ENCODE measurements at places on chromosomes 7 and 10.

DNA sequence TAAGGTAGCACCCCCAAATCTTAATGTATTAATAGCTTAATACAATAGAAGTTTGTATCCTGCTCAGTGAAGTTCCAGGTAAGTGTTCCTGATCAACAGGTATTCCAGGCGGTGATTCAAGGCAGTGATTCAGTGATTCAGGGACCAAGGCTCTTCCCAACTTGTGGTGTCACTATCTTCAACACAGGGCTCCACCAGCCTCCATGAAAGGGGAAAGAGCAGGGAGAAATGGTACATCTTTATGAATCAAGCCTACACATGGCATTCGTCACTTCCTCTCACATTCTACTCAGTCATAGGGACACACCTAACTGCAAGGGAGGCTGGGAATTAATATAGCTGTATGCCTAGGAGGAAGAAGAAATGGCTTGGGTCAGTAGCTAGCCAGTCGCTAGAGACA lies 5.1 kb downstream of the GOLGA7B start:
- no peak for DNase-seq

GRCh38 chr7:134024739-134025138 lies 102.4 kb upstream of the LRGUK start:
- DNase-seq, result no peak

GRCh38 chr7:110568388-110568787 lies 522.5 kb upstream of the LRRN3 start:
- no peak for DNase-seq

- DNase-seq, result peak; percentile 45
Measured at GRCh38 chr10:6065835-6066234, 3.7 kb upstream of the IL2RA start.

DNA sequence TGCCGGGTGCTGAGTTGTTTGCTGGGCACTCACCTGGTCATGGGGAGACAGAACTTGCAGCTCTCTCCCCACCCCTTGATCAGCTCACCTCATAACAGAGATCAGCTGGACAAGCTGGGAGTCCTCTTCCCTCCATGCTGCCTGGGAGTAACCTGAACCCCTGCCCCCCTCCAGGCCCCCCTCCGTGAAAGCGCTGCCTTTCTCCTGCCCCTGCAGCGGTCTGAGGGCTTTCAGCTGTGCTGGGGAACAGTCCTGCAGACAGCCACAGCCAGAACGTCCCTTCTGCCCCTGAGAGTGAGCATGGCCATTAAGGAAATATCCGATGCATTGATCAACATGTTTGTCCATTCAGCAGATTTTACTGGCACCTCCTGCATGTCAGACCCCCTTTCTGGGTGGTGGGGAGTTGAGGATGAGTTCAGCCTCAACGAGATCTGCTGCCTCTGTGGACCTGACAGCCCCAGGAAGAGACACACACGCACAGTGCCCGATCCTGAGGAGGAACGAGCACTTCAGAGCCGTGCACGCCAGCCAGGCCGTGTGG lies 4.5 kb downstream of the FAM20C start:
- no peak for DNase-seq

- no peak for DNase-seq
Measured at GRCh38 chr10:116038259-116038658, 234.7 kb downstream of the GFRA1 start.

All from hematopoietic multipotent progenitor cell treated with erythropoietin and hydrocortisone succinate and interleukin-3 and kit ligand, for 8 days (in vitro differentiated cells).